ENCODE measurements at places on chromosomes 7 and 10.

GRCh38 chr10:42987121-42987541 lies 89.7 kb upstream of the RET start:
- DNase-seq: no peak

DNA sequence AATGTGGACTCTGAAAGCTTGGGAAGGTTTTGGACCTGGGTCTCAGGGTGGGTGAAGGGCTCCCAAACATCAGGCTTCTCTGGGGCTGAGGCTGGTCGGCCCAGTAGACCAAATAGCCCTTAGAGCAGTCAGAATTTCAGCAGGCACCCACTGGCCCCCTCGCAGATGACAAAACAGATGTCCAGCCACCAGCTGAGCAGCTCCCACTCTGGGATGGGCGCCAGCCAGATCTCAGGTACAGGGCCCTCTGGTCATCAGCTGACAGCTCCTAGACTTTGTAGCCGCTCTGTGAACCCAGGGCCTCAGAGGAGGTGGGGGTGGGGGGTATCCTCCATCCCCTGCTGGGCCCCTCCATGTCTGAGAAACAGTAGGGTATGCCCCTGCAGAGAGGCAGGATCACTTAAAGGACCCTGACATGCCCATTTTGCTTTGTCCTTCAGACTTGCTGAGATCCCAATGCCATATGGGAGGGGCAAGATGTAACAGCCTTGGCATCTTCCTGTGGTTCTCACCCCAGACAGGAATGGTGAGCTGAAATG lies 26.5 kb downstream of the HSPA12A start:
- DNase-seq: no peak

- DNase-seq: no peak
These were observed 14.4 kb downstream of the WEE2 start for GRCh38 chr7:141722529-141722928.

- DNase-seq: no peak
These were observed 68.6 kb downstream of the HBP1 start for GRCh38 chr7:107237451-107237850.

DNA sequence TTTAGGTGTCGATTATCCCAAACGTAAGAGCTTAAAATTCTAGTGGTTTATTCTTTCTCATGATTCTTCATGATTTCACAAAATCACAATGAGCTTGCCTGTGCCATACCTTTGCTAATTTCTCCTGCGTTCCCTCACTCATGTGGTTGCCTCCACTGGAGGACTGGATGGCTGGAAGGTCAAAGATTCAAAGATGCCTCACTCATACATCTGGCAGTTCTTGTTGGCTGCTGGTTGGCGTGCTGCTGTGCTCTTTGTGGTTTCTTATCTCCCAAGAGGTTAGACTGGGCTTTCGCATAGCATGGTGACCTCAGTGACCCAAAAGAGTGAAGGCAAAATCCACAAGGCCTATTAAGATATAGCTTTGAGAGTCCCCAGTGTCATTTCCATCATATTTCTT lies 877.6 kb upstream of the AUTS2 start:
- no peak for DNase-seq

DNA sequence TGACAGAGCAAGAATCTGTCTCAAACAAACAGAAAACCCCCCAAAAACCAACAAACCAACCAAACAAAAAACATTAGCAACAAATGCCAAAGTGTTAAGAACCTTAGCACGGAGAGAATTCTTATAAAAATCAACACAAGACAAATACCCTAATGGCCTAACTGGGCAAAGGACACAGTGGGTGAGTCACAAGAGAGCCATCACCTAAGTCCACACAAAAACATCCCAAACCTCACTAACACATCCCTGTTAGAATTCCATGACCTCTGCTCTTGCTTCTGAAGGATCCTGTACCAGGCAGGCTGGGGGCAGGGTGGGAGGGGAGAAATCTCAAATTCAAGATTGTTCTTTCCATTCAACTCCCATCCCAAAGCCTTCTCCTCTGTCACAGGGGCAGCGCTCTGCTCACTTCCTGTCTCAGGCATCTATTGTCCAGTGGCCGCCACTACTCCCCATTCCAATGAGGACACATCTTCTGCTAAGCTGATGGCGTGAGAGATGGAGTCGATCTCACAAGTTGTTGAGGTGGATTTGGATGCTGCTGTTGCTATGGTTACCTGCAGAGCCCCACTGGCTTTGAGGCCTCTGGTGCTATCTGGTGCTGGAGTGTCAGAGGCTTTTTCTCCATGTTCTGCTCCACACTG lies 9.2 kb downstream of the IL15RA start:
- DNase-seq: no peak

- no peak for DNase-seq
These were observed 149.2 kb upstream of the SEMA3D start for GRCh38 chr7:85336086-85336485.

DNA sequence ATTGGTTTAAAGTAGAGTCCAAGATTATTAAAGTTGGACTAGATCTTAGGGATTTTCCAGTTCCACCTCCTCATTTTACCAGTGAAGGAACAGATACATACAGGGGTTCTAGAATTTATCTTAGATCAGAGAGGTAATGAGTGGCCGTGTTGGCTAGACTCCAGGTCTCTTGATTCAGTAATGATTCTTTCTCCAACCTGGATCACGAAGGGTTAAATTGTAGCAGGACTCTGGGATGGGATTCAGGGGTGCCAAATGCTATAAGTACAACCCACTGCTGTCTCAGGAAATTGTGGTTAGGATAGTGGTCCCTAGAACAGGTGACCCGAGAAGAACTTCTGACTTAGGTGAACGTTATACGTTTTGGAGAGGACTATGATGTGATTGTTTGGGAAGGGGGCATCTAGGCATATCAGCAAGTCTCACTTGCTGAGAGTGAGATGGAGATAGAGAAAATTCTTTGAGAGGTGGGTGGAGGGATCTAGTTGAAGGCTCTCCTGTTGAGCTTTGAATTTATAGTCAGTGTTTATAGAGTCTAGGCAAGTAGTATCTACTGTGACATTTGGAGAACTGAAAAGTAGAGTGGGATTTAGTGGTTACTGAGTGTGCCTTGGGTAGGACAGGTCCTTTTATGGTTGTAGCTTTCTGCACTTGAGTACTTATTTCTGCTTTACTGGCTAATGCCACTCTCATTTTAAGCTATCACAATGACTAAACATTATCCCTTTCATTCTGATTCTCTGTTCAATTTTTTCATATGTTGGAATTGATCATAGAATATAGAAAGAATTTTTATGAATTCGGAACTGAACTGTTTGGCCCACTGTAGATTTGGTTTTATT lies 58.3 kb downstream of the ST7 start:
- no peak for DNase-seq
